Stimulated activated CD8-positive, alpha-beta memory T cell treated with anti-CD3 and anti-CD28 coated beads, Interleukin-7, amount 100 ng/mL, for 1 hour (primary cell): ENCODE measurements at places on chromosomes 5 and 9.
A peak's percentile ranks its signal among the peaks of the same experiment; 100 is the strongest.

- DNase-seq = no peak
Measured at GRCh38 chr5:124650951-124651662, 95.3 kb downstream of the ZNF608 start.

- no peak for DNase-seq
Measured at GRCh38 chr9:4665357-4665756, 923 bp downstream of the SPATA6L start.

DNA sequence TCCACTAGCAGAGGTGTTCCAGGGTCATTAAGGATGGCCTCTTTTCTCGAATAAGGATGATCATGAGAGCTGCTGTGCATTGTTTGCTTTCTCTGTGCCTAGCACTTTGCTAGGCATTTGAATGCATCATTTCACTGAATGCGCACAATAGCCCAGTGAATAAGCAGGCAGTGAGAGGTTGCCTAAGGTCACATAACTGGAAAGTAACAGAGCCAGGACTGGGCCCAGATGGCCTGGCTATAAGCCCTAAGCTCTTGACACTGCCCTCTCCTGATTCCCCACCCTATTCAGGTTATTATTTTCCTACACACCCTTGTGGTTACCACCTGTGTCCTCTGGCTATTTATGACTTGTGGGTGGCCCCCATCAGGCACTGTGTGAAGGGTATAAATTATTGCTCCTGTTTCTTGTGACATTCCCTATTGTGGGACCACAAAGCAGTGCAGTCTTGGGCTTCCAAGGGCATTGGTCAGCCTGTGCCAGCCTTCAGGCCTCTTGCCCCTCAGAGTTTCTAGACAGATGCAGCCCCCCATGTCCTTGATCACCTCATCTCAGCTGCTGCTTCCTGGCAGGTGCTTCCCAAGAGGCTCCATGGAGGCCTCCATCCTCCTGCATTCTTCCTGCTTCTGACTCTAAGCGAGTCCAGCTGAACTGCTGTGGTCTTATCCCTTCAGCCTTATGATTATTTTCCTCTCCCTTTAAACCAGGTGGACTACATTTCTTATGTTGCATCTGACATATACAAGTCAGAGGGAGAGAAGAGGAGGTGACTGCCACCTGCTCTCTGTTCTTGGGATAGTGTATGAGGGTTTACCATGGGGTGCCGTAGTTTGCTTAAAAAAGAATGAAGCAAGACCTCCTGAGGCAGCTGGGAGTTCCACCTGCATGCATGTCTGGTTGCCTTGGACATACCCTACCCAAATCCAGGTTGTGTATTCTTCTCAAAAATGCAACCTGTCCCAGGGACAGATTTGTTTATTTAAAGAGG lies 47.6 kb downstream of the ANGPTL2 start:
- DNase-seq = no peak

DNA sequence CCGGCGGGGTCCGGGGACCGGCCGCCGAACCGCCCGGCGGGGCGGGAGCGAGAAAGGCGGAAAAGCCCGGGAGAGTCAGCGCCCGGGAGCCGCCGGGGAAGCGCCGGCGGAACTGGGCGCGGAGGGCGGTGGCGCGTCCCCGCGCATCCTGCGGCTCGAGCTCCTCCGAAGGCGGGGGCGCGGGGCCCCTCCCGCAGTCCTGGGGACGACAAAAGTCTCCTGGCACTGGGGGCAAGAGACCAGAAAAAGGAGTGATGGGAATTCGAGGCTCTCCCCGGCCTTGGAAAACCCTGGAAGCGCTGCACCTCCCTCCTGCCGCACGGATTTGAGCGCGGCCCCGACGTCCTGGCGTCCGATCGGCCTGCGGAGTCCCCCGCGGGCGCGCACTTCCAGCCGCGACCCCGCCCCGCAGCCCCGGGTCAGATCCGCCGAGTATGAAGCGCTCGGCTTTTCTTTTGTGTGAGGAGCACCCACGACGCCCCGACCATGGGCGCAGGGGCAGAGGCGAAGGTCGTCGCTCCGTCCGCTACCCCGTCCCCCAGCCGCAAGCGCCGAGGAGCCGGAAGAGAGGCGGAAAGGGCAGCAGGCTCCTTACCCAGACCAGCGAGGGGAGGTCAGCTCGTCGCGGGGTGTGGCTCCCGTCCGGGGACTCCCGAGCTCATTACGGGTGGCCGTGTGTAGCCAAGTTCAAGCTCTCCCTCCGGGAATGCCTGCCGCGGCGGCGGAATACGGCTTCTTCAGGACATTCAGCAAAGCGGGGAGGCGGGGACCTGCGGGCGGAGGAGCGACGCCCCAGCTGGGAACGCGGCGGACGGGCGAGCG lies at the start of gene EPB41L4A:
EPB41L4A (minus strand) TSS at position 114 of the 822 bp plus-strand sequence. CDS start 238 bp downstream, outside the sequence.
- no peak for DNase-seq

DNA sequence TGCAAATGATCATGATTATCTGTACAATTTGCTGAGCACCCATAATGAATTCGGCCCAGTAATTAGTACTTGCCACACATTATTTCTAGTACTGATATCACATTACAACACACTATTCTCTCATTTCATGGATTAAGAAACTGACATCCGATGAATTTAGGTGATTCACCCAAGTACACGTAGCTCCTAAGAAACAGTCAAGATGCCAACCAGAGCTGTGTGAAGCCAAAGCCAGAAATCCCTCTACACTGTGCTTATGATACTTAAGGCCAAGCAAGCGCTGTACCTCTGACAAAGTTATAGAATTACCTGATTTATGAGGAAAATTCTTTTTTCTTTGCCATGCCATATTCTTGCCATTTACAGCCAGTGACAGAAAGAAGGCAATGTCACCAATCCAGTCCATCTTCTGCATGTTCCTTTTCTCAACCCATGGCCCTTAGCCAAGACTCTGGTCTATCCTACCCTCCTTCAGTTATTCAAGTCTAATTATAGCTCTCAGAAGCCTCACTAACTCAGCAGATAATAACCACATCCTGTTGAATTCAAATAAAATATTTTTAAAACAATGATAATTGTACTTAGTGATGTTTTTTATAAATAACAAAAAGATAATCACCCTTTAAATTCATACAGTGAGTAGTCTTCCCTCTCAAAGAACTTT lies 74.3 kb upstream of the PTGER4 start:
- no peak for DNase-seq

GRCh38 chr9:133460405-133461175 lies 812 bp downstream of the CACFD1 start:
- DNase-seq = no peak

GRCh38 chr5:112974901-112975300 lies 1.7 kb upstream of the DCP2 start:
- DNase-seq = no peak

GRCh38 chr5:143738417-143739401 lies 73.3 kb upstream of the HMHB1 start:
- DNase-seq = no peak

DNA sequence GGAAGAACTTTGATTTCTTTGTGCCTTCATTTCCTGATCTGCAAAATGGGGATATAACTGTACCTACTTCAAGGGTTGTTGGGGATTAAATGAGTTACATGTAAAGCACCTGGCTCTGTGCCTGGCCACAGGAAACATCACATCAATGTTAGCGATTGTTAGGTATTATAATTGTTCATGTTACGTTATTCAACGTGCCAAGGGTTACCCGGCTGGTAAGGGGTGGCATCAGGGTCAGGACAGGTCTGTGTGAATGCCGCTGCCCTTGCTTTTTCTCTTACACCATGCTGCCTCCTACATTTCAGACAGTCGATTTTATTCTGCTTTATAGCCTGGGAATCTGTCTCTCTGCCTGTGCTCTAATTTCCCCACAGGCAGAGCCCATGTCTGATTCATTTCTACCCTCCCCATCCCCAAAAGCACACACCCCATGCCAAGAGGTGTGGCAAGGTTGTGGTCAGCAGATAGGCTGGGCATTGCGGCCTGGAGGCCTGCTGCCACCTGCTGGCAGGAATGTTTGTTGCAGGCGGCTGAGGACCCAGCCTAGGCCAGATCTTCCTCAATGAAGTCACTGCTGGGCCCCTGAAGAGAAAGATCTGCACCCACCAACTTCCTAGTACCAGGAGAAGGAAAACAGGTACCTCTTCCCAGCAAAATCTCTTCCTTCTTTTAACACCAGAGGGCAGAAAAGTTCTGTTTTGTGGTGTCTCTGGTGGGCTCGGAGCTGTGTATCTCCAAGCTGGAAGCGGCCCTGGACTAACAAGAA lies 5.3 kb downstream of the ANKS6 start:
- DNase-seq = peak; percentile 35

GRCh38 chr9:91546574-91546973 lies 122.9 kb upstream of the NFIL3 start:
- no peak for DNase-seq

GRCh38 chr9:100601216-100601615 lies 23.3 kb downstream of the CAVIN4 start:
- DNase-seq = no peak

GRCh38 chr5:139745132-139745799 lies 50.3 kb upstream of the PSD2 start:
- no peak for DNase-seq

DNA sequence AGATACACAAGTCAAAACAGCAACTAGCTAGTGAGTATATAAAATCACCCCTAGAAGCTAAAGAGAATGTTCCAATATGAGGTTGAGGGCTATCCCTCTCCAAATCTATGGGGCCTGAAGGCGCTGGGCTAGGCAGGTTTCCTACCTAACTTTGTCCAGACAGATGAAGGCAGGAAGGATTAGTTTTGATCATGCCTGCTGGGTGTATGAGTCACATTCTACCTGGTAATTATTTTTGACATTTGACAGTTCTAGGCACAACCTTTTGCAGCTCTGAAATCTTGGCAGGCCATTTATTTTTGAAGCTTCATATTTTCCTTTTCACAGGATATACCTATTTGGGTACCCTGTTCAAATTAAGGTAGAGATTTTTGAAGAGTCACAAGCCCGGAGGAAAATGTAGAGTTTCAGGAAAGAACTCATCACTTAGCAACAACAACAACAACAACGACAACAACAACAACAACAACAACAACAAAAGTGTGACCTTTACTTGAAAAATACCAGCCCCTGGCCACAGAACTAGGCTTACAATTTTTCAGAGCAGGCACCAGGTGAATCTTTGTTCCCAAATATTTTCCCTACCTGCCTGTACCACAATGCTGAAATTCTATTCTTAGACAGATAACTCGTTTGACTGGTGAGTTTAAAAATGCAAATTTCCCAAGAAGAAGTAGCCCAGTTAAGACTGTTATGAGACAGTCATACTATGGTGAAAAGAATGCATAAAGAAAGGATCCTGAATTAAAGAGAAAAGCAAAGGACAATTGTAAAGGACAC lies 175.5 kb upstream of the TUT7 start:
- no peak for DNase-seq

DNA sequence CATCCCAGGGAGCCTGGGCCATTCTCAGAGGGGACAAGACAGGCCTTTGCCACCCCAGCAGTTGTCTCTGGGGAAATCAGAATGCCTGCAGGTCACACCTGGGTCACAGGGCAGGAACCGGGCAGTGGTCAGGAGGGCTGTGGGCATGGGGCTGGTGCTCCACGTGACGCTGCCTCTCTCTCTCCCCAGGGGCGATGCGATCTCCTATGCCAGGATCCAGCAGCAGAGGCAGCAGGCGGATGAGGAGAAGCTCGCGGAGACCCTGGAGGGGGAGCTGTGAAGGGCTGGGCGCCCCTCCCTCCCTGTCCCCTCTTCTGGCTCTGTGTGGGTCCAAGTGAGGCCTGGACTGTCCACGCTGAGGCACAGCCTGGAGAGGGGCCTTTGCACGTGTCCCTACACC lies 8.6 kb downstream of the CACFD1 start:
- no peak for DNase-seq

GRCh38 chr5:30572279-30572678 lies 621.2 kb upstream of the CDH6 start:
- DNase-seq = no peak

- no peak for DNase-seq
Measured at GRCh38 chr5:178284093-178284675, 51.6 kb upstream of the PHYKPL start.

GRCh38 chr5:123517476-123517875 lies 5.5 kb downstream of the CSNK1G3 start:
- no peak for DNase-seq
